NCI-H446 (cell line): ENCODE measurements at places on chromosomes 16 and 17.

- DNase-seq, result no peak
Measured at GRCh38 chr16:61179561-61179960, 856.7 kb downstream of the CDH8 start.

GRCh38 chr16:57993897-57994296, 6.6 kb downstream of the ZNF319 start:
- DNase-seq, result no peak

DNA sequence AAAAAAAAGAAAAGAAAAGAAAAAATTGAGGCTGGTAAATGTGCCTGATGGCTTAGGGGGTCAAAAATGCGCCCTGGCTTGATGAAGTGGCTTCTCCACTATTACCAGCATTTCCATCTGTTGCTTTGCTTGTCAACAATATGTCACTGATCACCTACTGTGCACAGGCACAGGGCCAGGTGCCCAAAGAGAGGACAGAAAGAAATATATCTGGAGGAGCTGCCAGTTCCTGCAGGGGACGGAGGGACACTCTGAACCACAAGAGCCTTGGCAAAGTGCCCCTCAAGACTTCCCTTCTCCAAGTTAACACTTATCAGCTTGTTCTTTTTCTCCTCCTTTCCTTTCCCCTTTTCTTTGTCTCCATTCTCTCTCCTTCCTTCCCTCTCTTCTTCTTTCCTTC, 34.7 kb downstream of the GINS3 start:
- no peak for DNase-seq

DNA sequence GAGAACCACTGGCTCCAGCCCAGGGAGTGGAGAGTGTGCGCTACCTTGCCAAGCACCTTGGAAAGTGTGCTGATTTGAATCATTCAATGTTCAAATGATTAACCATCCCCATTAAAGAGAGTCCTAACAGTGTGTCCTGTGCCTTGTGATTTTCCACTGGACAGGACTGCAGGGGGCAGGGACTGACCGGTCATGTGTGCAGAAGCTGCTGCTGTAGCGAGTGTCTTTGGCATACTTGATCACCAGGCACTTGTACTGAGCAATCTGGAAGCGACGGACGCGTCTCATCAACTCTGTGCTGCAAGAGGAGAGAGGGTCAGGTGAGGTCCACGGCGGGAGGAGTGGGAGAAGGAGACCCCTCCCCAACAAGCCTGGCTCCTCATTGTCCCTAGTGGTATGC, 2.0 kb downstream of the TK1 start:
- DNase-seq, result no peak

DNA sequence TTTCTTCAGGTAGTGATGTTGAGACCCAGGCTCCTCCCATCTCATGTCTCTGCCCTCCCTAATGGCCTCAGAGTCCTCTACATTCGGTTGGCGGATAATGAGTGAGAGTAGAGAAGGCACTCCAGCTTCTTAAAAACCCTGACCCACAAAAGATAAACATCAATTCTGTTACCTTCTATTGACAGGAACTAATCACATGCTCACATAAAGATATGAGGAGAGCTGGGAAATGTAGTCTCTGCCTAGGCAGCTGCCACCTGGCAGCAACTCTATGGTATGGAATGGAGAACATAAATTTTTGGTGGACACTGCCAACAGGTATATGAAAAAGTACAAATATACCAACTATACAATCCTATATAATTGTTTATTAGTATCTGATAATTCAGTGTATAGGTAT, 110.7 kb upstream of the HLF start:
- DNase-seq, result no peak

DNA sequence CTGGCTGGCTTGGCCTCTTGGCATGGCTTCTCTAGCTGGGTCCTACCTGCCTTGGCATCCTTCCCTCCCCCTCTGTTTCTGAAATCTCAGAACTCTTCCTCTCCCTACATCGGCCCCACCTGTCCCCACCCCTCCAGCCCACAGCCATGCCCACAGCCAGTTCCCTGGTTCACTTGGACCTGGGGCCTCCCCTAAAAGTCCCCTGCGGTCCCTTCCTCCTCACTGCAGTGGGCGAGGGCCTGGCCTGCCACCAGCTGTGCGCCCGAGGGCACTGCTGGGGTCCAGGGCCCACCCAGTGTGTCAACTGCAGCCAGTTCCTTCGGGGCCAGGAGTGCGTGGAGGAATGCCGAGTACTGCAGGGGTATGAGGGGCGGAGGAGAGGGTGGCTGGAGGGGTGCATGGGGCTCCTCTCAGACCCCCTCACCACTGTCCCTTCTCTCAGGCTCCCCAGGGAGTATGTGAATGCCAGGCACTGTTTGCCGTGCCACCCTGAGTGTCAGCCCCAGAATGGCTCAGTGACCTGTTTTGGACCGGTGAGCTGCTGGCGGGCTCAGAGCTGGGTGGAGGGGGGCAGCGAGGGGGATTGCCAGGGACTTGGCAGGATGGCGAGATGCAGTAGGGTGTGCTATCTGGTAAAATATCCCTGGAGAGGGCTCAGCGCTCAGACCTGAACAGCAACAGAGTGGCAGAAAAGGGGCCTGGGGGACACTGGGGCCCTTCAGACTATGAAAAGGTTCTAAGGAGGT, 14.1 kb downstream of the MIEN1 start:
- no peak for DNase-seq

DNA sequence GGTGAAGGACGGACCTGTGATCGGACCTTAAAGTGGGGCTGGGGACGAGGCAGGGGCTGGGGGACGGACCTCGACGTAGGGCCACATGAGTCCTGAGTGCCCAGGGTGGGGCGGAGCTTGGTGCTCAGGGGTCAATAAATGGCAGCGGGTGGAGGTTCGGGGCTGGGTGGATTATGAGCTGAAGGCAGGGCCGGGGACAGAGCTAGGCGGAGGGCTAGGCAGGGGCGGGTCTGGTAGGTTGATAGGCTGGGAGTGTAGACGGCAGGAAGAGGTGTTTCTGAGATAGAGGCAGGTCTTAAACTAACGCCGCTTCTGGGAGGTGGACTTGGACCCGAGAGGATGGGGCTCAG, 733 bp downstream of the CHRNB1 start:
- DNase-seq, result no peak

DNA sequence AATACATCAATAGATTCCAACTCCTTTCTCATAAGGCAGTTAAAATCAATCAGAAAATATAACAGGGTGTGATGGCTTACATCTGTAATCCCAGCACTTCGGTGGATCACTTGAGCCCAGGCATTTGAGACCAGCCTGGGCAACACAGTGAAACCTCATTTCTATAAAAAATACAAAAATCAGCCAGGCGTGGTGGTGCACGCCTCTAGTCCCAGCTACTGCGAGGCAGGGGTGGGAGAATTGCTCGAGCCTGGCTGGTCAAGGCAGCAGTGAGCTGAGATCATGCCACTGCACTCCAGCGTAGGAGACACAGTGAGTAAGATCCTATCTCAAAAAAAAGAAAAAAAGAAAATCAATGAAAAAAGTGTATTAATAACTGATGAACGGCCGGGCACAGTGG, 258.6 kb downstream of the NTN1 start:
- DNase-seq, result no peak
